ENCODE measurements at places on chromosomes 4 and X.

DNA sequence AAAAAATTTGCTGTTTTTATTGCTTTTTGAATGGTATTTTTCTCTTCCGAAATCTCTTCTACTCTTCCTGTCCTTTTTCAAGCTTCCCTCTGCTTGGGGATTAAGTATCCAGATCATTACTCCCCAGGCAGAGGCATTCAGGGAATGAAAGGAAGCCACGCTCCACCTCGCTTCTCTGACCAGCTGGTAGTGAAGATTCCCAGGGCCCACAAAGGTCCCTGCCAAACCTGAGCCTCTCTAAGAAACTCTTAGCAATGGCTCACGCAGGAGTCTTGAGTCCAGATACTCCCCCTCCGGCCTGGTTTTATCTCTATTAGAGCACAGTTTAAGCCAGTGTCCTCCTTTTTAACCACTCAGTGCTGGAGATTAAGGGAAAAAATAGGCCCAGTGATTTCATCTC, 51.4 kb upstream of the SOD3 start:
- DNase-seq, result no peak

DNA sequence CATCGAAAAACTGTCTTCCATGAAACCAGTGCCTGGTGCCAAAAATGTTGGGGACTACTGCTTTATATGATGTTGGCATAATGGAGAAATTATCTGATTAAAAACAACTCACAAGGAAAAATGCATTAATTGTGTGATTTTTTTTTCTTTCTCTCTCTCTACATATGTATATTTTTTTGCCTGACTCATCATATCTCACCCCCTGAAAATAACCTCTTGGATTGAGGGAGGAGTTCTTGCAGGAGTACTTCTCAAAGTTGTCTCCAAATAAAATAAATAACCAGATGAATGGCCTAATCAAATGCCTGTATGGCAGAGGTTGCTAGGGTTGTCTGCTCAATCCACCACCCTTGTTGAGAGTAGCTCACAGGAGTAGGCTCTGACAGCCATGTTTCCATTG, 19.9 kb upstream of the TNIP3 start:
- no peak for DNase-seq

DNA sequence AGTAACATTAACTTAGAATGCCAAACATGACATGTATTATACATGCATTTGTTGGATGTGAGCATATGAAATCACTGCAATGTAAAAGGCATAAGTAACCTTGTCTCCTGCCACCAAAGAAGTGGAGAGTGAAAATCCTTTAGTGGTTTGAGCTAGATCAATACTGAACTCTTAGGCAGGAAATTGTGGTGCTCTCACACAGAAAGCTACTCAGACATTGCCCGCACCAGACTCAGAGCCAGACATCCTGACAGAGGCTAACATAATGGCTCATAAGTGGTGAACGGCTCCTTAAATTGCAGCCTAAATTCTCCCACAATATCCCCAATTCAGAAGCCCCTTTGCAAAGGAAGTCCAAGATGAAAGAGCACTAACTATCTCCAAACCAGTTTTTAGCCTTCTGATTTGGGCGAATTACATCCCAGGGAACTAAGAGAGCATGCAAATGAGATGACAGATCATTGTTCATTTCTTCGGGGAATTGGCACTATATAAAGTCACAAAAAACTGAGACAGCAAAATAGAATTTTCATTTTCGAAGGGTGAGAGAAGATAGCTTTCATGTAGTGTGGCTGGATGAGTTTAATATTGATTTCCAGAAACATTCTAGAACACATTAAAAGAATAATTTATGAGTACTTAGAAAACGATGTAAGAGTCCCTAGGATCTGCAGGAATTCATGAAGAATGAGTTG, 233.6 kb upstream of the RPS6KA3 start:
- no peak for DNase-seq

GRCh38 chr4:75989846-75990528, 758 bp downstream of the SDAD1 start:
- DNase-seq, result no peak

- DNase-seq, result peak; percentile 47
Observed at GRCh38 chr4:87007528-87008446, 73.0 kb downstream of the AFF1 start.

- DNase-seq, result no peak
Observed at GRCh38 chr4:6008092-6008551, 10.1 kb downstream of the C4orf50 start.

- no peak for DNase-seq
Observed at GRCh38 chr4:97185233-97185632, 958.0 kb downstream of the STPG2 start.

DNA sequence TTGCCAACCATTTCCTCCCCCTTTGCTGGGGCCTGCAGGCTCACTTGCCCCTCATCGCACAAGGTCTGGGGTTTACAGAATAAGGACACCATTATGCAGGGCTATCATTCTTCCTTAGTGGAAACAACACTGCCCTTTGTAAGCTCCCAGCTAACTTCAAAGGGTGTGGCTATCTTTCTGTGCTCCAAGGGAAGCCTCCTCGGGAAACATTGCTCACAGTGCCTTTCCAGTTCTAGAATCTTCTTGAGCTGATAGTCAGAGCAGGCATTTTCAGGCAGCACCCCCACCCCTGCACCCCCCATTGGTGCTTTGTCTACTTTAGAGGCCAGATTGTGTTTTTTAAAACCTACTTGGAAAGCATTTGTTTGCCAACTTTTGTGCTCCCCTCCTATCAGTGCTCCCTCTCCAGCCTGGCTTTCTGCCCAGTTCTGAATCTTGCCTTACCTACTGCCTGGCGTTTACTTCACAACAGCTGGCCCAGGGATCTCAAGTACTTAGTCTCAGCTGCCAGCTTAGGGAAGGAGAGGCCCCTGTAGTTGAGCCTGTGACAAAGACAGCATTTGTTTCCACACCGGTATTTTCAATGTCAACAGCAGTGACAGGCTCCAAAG, 53.5 kb downstream of the PLAC1 start:
- DNase-seq, result no peak

- DNase-seq, result no peak
Observed at GRCh38 chrX:154091678-154092077, 5.8 kb downstream of the MECP2 start.

DNA sequence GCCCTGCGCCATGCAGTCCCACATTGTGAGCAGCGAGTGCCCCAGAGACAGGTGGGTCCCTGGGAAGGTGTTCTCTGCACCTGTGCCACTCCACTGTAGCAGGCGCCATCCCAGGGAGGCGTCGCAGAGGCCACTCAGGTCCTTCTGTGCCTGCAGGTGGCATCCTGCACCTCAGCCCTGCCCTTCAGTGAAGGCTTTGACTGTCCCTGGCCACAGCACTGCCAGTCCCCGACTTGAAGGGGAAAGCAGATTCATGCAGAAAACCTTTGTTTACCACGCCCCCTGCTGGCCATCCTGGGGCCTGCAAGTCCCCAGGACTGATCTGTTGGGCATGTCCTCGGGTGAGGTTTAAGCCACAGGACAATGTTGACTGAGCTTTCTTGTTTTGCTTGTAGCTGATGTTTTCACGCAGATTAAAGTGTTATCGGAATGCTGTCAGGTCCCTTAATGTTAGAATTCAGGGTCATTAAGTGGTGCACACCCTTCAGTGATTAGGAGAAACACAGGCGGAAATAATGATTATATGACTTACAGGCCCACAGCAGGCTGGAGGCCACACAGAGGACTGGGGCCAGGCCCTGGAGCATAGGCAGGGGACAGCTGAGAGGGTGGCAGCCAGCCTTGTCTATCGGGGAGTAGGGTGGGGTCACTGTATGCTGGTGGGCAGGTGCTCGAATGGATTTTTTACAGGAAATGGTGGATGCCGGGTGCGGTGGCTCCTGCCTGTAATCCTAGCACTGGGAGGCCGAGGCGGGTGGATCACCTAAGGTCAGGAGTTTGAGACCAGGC, 5.0 kb downstream of the TACC3 start:
- DNase-seq, result peak; percentile 93

DNA sequence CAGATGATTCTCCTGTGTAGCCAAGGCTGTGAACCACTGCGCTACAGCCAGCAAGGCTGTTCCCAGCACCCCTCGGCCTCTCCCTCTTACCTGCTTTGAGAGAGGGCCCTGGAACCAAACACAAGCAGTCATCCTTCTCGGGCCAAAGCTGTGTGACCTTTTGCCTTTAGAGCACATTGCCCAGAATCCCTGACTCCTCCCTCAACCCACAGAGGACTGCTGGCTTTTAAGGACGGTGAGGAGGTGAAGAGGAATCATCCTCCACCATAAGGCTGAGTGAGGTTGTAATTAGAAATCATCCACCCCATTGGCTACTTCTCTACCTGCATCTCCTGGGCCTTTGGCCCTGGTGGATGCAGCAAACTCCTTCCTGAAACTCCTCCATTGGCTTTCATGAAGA, 93.6 kb upstream of the PJA1 start:
- no peak for DNase-seq

Data from head of caudate nucleus (tissue), 42 donors.